ENCODE measurements at places on chromosomes 4 and X.

DNA sequence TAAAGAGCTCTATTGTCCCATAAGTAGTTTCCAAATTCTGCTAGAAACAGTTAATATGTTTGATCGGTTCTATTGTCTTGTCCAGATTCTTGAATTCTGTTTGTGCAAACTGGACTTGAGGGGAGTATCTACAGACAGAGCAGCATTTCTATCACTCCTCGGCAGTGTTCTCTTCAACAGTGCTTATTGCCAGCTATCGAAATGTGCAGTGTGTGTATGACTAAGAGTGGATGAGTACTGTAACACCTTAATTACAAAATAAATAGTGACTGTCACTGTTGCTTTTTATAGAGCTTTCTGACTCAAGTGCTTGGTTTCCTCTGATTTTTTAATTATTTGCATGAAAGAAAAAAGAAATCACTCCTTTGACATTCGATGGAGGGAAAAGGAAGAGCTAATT, 274.6 kb downstream of the RPA4 start:
- DNase-seq: no peak

DNA sequence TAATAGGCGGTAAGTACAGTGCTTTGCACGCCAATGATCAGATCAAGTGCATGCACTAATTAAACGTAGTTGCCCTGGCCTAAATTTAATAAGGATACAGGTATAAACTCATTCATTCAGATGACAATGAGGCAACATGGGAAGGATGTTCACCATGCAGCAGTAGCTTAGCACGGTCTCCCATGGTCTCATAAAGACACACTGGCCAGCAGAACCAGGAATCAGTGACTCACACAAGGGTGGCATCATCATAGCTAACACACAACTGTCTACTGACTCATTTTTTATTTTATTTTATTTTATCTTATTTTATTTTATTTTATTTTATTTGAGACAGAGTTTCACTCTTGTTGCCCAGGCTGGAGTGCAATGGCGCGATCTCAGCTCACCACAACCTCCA, 42.7 kb downstream of the TMEM156 start:
- no peak for DNase-seq

DNA sequence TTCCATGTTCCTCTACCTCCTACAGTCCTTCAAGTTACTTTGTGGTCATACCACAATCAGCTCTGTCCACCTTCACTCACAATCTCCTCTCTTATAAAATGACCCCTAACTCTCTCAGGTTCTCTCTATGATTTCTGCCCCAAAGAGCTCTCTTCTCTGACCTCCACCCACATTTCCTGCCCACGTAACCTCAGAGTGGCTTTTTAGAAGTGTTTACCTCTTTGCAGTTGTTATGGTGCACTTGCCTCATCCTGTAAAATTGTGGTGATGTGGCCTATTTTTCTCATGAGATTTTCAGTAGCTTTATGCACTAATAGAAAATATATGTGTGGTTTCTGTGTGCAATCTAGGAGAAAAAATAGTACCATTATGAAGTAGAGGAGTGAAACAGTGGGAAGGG, 215.8 kb downstream of the PACRGL start:
- DNase-seq: no peak

DNA sequence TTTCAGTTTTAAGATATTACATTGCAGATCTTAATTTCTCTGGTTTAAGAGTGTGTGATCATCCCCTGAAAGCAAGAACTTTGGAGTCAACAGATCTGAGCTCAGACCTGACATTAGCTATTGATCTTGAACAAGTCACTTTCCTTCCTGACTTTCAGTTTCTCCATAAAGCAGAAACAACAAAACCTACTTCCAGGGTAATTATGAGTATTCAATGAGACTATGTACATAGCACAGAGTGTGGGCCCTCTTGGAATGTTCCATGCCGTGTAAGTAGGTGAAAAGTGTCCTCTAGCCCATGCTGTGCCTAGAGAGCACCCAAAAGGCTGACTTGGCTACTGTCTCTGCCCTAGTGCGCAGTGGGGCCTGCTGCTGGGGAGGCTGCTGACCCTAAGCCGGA, 188.0 kb upstream of the RPL34 start:
- DNase-seq: no peak

GRCh38 chrX:49879656-49880277, 483 bp downstream of the USP27X start:
- no peak for DNase-seq

- DNase-seq: peak; percentile 1
These were observed 22.8 kb upstream of the FMR1NB start for GRCh38 chrX:147958291-147958690.

DNA sequence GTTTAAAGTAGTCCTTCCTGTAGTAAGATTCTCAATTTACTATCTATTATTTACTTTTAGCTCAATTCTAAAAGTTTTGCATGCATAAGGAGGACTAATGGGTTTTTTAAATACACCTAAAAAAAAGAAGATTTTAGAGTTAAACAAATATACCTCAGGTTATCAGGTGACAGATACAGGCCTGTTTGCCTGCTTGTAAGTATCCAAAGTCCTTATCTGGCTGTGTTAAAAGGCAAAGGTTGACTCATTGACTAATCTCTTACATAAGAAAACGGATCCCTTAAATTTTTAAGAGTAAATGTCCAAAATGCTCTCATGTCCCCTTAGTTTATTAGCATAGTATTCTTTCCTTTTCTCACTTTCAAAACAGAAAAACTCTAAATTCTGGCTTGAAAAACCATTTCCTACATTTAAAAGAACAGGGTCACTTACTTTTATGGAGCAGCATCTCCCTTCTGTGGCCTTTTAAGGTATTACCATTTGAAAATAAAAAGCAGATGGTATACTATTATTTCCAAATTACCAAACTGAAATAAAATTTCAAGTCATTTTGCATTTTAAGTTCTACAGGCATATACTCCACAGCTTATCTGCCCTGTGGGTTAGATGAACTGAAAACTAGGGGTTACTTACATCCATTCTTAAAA, 4.5 kb downstream of the CBR4 start:
- DNase-seq: peak; percentile 47

DNA sequence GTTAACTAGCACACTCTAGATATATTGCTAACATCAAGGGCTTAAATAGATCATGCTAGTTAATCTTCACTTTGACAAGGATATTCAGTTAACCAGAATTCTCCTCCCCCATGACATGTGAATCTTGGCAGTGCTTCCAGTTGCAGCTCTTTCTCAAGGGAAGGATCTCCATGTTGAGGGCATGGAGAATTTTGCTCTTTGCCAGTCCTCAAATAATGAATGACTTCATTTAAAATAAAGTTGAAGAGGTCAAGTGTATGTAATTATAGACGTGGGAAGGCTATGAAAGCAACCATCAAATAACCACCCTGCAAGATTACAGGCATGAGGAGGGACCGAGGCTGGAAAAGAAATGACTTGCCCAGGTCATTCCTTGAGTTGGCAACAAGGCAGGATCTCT, 87.3 kb upstream of the CPEB2 start:
- DNase-seq: no peak

DNA sequence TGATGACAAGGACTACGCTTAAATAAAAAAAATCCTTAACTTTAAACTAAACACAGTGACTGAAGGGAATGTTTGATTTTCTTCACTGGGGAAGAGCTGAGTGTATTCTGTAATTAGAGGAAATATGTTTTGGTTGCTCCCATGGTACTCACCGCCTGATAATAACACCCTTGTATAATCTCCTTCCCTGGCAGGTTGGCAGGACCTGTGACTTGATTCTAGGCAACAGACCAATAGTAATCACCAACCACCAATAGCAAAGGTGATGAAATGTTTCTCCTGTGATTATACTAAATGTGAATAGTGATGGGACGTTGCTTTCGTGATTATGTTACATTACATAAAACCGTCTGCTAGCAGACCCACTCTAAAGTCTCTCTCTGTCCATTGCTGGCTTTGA, 536.8 kb upstream of the CPEB2 start:
- no peak for DNase-seq
